ENCODE measurements at places on chromosomes 3 and 15.

GRCh38 chr3:65948841-65949573, 89.7 kb downstream of the MAGI1 start:
- DNase-seq: no peak

- DNase-seq: no peak
These were observed 31.8 kb downstream of the TTC14 start for GRCh38 chr3:180633722-180634121.

DNA sequence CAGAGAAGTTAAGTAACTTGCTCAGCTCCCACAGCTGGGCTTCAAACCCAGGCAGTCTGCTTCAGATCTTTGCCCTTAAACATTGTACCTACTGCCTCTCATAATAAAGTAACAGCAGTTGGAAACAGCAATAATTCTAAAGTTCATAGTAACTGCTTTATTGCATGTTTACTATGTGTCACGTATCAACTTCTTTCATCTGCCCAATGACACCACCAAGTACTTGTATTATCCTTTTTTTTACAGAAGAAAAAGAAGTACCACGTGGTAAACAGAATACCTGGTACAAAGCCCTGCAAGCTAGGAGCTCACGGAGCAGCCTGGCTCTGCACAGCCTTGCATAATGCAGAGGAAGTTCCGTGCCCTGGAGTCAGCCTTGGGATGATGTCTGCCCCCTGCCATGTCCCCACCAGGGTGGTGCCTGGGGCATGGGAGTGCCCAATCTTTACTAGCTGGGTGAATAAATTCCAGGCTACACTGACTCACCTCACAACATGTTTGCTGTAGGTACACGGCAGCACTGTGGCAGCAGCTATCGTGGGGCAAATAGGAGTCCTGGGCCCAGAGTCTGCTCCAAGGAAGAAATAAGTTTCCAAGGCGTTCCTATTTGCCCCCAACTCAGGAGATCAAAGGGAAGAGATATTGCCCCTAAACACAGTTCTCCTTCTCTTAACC, 77.2 kb downstream of the LDHAL6B start:
- DNase-seq: no peak

DNA sequence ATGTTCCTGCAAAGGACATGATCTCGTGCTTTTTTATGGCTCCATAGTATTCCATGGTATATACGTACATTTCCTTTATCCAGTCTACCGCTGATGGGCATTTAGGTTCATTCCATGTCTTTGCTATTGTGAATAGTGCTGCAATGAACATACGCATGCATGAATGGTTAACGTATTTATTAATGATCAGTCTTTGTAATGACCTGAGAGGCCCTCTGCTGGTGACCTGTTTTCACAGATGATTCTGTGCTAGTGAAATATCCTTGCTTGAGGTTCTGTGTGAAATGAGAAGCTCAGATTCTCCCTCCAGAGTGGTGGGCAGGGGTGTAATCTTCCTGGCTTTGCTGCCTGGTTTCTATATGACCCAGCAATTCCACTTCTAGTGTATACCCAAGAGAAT, 160.2 kb upstream of the RASGRP1 start:
- no peak for DNase-seq

DNA sequence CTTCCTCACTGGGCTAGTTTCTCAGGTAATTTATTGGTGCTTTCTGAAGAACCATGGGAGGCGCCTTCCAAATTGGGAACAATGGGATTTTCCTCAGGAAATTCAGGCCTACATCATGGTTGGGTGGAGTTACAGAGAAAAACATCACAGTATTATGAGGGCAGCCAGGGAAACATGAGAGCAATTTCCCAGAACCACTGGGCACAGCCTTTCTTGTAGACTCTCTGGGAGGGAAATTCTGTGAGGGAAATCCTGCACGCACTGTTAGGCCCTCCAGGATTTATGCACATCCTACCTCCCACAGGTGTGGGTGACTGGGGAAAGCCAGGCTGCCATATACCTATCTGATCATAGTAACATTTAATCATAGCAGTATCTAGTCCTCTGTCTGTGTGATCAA, 13.2 kb downstream of the POPDC2 start:
- DNase-seq: no peak

DNA sequence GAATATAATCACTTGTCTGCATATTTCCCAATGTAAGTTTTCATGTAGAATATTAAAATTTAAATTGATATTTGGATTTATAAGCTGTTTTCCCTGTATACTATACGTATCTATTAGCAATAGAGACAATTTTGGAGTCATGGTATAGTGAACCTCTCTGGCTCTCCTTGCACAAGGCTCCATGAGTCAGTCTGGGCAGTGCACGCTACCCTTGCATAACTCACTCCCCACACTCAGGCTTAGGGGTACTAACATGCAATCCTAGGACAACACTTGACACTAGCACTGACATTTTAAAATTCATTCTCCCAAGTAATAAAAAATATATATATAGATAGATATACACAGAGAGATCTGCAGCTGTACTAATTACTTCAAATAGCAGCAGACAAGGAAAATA, 39.2 kb downstream of the SLC24A1 start:
- no peak for DNase-seq

- no peak for DNase-seq
These were observed 235.3 kb upstream of the MRPL3 start for GRCh38 chr3:131738095-131738494.

- no peak for DNase-seq
These were observed 285.0 kb downstream of the THSD4 start for GRCh38 chr15:71400294-71400693.

DNA sequence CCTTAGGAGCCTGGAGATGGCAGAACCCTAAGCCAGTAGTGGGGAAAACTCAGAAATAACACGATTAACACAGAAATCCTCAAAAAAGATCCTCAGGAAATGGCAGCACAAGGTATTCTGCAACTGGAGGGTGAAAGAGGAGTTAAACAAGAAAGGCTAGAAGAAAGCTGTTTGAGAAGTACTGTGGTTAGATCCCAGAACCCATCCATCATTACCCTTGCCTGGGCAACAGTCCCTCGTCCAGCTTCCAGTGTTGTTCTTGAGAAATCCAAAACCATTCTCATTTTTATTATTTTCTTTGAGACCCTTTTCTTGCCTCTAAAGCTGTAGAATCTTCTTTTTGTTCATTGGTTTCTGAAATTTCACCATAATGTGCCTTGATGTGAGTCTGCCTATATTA, 2.7 kb upstream of the CDCP1 start:
- no peak for DNase-seq

DNA sequence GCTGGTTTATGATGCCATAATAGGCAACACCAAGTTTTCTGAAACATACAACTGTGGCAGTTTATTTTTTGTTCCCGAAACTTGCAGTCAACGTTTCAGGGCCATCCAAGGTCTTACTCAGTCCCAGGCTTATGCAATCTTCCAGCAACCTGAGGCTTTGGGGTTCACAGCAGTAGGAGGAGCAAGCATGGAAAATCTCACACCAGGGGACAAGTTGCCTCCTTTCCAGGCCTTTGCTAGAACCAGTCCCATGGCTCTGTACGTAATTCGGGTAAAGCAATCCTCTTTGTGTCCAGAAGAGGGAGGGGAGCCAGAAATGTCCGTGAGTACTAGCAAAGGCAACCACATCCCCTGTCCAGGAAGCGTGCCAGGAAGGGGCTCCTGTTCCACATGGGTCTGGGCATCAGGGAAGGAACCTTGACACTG, 4.7 kb upstream of the FAM240A start:
- no peak for DNase-seq

Data from NCI-H526 treated with DMSO at 0.1 percent for 48 hours (cell line).